ENCODE measurements at places on chromosomes 7 and 10. TPM values are rescaled to one million over a fixed set of nuclear protein-coding genes. Genes with fewer than 3 reads are reported as not detected.
A peak's percentile ranks its signal among the peaks of the same experiment; 100 is the strongest.

DNA sequence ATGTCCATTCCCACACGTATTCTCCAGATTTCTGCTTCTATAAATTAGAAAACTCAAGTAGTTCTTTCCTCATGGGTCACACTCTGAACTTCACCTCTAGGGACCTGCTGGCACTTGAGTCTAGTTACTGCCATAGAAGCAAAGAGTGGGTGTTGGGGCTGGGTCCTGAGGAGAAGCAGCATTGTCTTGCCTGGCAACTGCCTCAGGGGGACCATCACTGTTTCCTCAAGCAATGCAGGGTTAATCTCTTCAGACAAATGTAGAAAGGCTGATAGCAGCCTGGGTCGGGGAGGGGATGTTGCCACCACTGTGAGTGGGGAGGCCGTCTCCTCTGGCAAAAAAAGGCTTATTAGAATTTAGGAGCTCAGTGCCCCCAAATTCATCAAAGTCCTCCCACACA lies 20.2 kb upstream of the PAPSS2 start:
- no peak for DNase-seq

DNA sequence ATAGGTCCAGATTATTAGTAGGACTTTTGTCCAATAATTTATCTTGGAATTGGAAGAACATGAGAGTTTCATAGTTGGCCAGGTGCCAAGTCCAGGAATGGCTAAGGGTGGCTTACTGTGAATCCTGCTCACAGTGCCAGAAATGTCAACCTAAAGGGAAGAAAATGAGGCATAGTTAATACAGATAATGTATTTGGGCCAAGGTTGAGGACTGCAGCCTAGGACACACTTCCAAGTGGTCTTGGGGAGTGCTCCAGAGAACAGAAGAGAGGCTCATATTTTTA lies 78.2 kb downstream of the MAPK8 start:
- no peak for DNase-seq

The NT5C3A gene
- total RNA-seq: 34.3 TPM

- DNase-seq: no peak
These were observed 9.8 kb upstream of the DENND2A start for GRCh38 chr7:140650367-140650766.

DNA sequence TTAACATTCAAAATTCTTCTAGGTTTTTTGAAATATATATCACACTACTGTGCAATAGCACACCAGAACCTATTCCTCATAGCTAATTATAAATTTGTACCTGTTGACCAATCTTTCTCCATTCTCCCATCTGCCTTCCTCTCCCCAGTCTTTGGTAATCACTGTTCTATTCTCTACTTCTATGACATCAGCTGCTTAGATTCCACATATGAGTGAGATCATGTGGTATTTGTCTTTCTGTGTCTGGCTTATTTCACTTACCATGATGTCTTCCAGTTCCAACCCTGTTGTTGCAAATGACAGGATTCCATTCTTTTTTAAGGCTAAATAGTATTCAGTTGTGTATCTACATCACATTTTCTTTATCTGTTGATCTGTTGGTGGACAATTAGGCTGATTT lies 54.4 kb upstream of the CCDC6 start:
- no peak for DNase-seq

The PKD2L1 gene
- not detected for total RNA-seq

- DNase-seq: no peak
These were observed 21.9 kb upstream of the MSRB2 start for GRCh38 chr10:23073527-23073926.

The TRPV5 gene
- total RNA-seq: not detected

GRCh38 chr7:21911341-21911875 lies 34.3 kb downstream of the CDCA7L start:
- peak; percentile 63 for DNase-seq

The SKIDA1 gene
- 0.17 TPM for total RNA-seq

DNA sequence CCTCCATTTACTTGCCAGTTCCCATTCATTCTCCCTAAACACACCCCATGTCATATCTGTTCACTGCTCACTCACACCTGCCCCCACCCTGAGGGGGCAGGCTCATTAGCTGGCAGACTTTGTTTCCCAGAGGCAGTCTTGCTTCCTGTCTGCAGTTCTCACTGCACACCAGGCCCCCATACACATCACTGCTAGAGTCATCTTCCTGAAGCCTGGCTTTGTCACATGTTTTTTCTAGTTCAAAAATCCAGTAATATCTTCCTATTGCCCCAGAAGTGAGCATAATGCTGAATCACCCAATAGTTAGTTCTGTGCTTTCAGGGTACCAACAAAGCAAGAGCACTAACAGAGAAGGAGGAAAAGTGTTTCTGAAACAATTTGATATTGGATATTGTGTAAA lies 1.9 kb downstream of the LRRC72 start:
- no peak for DNase-seq

DNA sequence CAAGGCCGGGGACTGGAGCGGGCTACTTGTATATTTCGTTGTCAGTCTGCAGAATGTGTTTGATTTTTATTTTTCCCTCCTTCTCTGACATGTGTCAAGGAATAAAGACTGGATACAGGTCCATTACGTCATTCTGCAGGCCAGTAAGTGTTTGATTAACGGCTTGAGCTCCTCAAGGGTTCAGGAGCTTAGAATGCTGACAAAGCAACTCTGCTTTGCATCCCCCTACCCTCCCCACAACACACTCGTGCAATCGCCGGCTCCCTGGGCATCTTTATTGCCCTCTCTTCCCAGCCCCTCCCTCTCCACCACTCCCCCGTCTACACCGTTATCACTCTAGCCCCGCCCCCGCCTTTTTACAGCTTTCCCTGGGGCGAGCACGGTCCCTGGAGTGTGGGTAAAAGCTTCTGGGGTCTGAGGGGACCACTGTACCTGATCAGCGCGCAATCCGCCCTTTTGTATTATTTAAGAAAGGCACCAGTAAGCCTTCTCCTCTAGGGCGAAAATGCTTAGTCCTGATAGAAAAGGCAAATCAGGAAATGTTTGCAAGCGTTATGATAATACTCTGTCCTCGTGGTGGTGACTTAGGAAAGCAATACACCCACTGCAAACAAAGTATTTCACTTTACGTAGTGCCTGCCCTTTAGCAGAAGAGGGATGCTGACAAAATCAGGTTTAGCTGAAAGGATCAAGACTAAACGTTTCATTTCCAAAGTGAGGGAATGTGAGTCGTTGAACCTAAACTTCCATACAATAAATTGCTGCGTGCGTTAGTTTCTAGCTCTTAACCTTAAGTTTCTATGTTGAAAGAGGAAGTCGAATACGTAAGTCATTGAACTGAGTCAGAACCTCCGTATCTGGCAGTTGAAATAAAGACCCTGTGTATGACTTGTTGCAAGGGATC lies 1.4 kb upstream of the CREB5 start:
- peak; percentile 37 for DNase-seq

The NPFFR1 gene
- not detected for total RNA-seq

DNA sequence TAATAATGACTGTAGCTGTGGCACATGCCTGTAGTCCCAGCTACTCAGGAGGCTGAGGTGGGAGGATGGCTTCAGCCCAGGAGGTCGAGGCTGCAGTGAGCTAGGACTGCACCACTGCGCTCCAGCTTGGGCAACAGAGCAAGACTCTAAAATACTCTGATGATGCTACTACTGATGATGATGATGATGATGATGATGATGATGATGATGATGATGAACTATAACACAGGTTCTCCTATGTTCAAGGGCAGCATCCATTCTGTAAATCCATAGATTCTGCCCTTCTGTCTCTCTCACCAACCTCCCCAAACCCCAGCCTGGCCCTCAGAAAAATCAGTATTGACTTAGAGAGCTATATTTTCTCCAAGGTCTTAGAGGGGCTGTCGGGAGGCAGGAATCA lies 22.8 kb upstream of the EN2 start:
- no peak for DNase-seq

DNA sequence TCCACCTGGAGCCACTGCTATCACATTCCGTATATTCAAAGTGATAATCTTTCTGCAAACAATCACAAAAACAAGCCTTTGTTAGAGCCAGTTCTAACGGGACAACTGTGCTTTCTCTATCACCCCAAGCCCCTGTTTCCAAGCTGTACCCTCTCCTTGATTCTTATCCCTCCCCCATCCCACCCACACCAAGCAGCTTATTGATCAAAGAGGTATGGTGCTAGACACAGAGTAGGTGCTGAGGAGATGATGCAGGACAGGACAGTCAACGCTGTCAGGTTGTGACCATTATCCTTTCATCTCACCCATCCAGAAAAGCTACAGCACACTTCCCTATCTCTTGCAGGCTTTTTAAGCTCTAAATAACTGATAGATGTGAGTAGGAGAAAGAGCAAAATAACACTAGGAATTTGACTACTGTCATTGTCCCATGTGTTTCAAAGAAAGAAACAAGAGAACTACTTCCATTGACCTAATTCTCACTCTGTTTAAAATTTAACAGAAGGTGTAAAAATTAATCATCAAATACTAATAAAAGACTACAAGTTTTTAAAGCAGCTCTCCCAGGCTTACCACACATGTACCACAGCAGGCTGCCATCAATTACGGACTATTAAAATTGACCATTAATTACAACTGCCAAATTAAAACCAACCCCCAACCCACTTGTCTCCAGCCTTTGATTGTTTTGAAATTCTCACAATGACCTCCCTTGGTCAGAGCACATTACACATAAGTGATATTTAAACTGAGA lies 94.3 kb downstream of the ELAPOR2 start:
- no peak for DNase-seq

GRCh38 chr7:17304926-17305325 lies 6.5 kb downstream of the AHR start:
- peak; percentile 97 for DNase-seq

The BAMBI gene
- 10.7 TPM for total RNA-seq

DNA sequence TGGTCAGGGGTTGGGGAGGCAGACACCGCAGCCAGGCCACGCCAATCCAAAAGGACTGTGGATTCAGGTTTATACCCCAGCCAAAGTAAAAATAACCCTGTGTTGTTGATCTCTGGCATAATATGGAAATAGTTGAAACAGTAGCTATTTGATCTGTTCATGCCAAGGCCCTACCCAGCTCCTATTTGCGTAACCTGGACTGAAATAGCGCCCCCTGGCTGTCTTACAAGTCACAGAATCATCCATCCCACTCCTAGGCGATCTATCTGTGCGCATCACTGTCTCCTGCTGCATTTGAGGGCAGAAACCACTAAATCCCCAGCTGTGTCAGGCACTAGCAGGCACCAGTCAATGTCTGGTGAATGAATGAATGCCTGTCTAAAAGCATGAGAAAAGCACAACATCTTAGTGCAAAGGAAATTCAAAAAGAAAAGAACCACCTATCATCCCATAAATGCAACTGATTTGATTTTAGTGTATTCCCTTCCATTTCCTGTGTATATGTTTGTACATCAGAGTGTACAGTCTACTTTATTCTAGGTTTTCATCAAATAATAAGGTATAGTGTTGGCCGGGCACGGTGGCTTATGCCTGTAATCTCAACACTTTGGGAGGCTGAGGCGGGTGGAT lies 160.0 kb downstream of the SLIT1 start:
- DNase-seq: peak; percentile 25

The NEUROG3 gene
- not detected for total RNA-seq

GRCh38 chr10:128859738-128860386 lies 607.2 kb upstream of the MGMT start:
- peak; percentile 32 for DNase-seq

- peak; percentile 18 for DNase-seq
These were observed 52.1 kb downstream of the MYL10 start for GRCh38 chr7:101576998-101577397.

GRCh38 chr10:117804470-117805011 lies 242.2 kb downstream of the RAB11FIP2 start:
- DNase-seq: no peak

DNA sequence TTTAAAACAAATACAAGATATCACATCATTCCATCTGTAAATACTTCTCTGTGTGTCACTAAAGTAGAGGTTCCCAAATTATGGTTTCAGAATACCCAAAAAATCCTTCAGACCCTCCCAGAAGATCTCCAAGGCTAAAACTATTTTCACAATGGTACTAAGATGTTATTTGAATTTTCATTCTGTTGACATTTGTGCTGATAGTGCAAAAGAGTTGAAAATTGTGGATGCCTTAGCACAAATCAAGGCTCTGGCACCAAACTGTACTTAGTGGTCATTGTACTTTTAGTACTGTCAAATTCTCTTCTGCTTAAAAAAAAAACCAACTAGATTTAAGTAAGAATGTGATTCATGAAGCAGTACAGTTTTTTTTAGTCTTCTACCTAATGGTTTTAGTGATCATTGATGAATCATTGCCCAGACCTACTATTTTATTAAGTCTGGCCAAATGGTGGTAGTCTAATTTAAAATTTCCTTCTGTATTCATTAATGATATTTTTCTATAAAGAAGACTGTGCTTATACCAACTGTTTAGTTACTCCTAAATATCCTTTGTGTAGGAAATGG lies 50.5 kb downstream of the TPST1 start:
- peak; percentile 14 for DNase-seq

DNA sequence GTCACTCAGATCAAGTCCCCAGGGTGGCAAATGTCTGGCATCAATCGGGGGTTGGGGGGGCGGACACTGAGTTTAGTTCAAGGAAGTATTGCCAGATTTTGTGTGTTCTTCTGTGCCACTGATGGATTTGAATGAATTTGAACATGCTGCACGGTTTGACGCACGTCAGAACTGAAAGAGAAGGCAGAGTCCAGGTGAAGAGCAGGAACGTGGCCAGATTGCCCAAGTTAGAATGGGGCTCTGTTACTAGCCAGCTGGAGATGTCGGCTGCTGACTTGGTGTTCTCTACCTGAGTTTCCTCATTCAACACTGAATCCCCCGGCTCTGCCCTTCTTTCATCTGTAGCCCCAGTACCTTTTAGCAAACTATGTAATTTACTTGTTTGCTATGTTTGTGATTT lies 180.2 kb downstream of the PRKCQ start:
- DNase-seq: no peak

DNA sequence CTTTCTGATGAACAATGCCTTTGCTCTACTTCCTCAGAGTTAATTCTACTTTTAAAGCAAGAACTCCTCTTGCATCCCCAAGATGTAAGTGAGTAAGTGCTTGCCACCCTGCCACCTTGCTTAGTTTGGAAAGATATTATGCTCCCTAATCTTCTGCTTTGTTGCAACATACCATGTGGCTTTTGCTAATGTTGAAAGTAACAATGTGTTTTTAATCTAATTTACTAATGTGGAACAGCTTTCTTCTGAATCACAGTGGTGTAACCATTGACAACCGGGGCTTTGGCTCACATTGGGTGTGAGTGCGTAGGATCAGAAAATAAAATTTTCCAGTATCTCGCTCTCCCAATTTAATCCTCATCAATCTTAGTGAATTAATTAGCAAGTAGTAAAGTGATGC lies 254.1 kb upstream of the PTER start:
- no peak for DNase-seq

GRCh38 chr7:107446531-107446930 lies 23.3 kb upstream of the GPR22 start:
- peak; percentile 20 for DNase-seq

DNA sequence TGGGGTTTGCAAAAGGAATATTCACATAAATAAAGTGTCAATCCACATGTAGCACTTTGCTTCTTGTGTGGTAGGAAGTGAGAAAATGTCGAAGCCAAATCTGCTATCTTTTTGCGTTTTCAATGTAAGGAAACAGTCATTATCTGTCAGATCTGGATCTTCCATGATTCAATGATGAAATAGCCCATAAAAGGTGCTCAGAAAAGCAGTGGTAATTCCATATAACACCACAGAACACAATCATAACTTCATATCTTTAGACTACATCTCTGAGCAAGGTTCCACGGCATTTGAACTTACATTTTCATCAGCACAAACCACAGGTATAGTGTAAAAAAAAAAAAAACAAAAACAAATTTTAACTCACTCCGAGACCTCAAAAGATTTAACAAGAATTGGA lies 39.9 kb upstream of the EGR2 start:
- DNase-seq: peak; percentile 78

GRCh38 chr7:17685141-17685540 lies 255.2 kb downstream of the SNX13 start:
- no peak for DNase-seq
